ENCODE measurements at places on chromosomes 3 and 15.

- DNase-seq = no peak
Observed at GRCh38 chr3:2568156-2568555, 469.5 kb downstream of the CNTN4 start.

GRCh38 chr3:120172070-120172469 lies 77.8 kb upstream of the GSK3B start:
- no peak for DNase-seq

DNA sequence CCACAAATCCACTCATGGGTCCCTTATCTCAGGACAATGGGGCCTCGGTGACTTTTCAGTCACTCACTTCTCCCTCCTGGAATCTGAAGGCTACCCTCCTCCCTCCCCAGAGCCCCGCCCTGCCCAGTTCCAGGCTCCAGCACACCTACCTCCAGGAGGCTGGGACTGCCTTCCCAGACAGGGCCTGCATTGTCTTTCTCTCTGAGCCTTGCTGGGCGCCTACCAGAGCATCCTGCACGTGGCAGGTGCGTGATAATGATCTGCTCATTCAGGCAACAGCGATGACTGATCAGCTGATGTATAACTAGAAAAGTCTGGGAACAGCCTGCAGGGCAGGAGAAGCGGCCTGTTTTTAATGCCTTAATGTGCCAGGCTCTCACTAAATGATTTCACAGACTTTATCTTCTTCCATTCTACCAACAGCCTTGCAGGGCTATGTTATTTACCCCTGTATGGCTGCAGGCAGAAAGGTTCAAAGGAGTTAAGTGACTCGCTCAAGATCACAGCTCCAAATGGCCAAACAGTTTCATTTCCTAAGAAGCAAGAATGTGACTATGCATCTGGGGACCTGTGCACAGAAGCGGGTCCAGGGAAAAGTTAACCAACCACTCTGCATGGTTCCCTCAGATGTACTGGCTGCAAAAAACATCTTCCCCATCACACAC lies 6.3 kb downstream of the ADAMTS17 start:
- no peak for DNase-seq

DNA sequence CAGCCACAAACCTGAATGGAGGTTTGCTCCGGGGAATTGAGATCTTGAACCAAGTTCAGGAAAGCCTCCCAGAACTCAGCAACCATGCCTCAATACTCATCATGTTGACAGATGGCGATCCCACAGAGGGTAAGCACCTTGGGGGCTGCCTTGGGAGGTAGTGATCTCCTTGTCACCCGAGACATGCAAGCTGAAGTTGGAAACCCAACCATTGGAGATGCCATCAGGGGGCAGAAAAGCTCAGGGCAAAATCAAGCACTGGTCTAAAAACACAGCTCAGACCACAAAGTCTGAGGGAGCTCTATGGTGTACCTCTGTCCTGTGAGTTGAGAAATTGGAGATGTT lies 5.8 kb downstream of the ITIH1 start:
- no peak for DNase-seq

DNA sequence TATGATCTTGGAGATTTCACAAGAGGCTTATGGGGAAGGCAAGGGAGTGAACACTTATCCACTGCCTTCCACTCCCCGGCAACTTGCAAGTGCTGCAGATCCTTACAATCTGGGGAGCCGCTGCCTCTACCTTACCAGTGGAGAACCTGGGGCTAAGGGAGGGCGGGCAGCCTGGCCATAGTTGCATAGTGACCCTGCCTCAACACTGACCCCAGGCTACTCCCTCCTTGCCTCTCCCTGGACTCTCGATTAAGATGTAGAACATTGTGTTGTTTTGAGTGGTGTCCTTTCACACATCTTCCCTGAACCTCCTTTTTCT lies 30.6 kb downstream of the SLC6A11 start:
- DNase-seq = no peak

GRCh38 chr3:124786511-124787241 lies 56.4 kb downstream of the UMPS start:
- DNase-seq = no peak

DNA sequence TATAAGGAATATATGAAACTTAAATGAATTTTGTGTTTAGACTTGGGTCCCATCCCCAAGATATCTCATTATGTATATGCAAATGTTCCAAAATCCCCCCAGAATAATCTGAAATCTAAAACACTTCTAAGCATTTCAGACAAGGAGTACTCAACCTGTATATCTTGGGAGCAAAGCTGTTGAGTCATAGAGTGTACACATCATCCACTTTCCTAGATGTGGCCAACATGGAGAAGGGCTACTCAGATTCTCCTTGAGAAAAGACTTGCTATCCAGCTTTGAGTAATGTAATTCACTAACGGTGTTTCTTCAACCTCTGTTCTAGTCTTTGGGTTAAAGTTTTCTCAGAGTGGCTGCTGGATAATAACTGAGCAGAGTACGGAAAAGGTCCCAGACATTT lies 215.5 kb upstream of the POU1F1 start:
- DNase-seq = no peak

DNA sequence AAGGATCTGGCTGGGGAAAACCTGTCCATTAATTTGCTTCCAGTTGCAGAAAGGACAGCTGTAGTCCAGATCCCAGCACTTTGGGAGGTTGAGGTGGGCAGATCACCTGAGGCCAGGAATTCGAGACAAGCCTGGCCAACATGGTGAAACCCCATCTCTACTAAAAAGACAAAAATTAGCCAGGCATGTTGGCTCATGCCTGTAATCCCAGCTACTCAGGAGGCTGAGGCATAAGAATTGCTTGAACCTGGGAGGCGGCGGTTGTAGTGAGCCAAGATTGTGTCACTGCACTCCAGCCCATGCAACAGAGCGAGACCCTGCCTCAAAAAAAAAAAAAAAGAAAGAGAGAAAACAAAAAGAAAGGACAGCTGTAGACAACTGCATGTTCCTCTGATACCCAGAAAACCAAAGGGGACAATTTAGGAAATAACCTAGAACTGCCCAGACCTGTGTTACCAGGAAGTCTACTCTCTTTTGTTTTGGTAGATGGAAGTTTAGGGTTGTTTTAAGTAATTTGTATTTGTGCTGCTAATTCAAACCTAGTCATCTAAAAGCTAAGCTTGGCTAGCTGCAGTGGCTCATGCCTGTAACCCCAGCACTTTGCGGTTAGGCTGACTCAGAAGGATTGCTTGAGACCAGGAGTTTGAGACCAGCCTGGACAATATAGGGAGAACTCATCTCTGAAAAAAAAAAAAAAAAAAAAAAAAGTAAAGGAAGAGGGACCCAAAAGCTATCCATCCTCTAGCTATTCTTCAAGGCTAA lies 22.7 kb downstream of the EXD1 start:
- peak; percentile 84 for DNase-seq

GRCh38 chr3:27022096-27022761 lies 347.0 kb downstream of the NEK10 start:
- no peak for DNase-seq

GRCh38 chr3:112293368-112294321 lies at the start of gene SLC9C1:
TSS of gene SLC9C1 (minus strand) at chr3:112294216. CDS start at chr3:112286791, 7,425 bp downstream.
- DNase-seq = peak; percentile 60

DNA sequence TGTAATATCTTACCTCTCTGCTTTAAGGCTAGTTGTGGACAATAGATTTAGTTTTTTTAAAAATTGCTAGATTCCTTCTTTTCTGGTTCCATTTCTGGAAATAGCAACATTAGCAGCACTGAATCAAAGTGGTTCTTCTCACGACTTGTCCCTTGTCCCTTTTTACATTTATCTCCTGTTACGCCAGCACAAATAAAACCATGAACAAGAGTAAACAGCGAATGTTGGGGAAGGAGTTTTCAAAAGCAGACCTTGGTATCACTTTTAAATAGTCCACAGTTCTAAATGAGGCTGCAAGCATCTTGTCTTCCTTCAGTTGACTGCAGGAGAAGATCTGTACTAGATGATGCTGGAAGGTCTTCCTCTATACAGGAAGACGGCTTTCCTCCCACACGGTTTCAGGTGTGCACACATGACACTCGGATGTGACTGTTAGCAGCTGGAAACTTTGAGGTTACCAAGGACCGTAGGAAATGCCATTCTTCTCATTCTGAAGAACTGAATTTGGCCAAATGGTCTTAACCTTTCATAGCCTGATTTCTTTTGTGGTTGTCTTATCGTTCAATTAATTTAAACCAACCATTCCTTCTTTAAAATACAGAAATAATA lies 251.0 kb upstream of the ICE2 start:
- DNase-seq = no peak

- peak; percentile 49 for DNase-seq
Observed at GRCh38 chr3:14329116-14329830, 73.1 kb upstream of the SLC6A6 start.

DNA sequence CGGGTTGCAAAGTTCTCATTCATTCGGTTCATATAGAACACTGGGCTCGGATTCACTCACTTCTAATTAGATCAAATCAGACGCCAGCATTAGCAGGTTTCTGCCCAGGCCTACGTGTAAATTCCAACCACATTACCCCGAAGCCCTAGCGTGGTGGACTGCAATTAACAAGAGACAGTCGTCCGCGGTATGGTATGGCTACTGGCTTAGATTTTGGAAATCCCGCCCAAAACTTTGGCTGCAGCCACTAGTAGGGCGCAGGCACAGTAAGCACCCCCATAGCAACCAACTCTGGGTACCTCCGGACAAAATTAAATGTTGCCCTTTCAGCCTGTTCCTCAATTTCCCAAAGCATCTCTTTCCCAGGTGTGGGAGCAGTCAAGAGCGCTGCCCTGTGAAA lies 771 bp downstream of the RARRES1 start:
- no peak for DNase-seq

DNA sequence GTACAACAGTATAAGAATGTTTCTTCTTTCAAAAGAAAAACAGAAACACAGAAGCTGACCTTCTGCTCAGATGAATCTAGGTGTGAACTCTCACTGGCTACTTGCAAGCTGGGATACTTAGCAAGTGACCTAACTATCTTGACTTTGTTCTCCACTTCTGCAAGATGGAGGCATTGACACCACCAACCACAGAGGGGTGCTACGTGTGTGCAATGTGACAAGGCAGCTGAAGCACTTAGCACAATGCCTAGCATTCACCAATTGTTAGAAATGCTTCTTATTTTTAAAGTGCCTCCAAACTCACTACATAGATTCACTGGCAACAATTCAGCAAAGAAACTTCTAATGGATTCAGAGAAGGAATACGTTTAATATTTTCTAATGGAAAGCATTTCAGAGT lies 331.4 kb upstream of the WNT5A start:
- DNase-seq = no peak

GRCh38 chr15:70516408-70517193 lies 246.8 kb downstream of the UACA start:
- no peak for DNase-seq

- peak; percentile 43 for DNase-seq
Observed at GRCh38 chr15:28125673-28126651, 26.8 kb upstream of the OCA2 start.

GRCh38 chr3:163692494-163692893 lies 1385.8 kb downstream of the SI start:
- no peak for DNase-seq

DNA sequence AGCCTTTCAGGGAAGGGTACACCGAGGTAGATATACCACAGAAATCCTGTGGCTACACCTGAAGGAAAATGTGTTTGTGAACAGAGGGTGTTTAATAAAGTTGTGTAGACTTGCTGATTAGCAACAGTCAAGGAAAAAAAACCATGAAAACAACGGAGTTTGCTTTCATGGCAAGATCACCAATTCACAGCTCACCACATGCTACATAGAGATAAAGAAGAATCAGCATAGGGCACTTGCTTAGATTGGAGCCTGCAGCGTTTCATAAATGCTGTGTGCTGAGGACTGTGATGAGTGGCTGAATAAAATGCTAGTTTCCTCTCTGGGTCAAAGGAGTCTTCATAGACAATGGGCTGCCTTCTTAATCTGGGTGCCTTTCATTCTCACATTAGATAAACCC lies 257.6 kb downstream of the SLC9A9 start:
- DNase-seq = no peak

DNA sequence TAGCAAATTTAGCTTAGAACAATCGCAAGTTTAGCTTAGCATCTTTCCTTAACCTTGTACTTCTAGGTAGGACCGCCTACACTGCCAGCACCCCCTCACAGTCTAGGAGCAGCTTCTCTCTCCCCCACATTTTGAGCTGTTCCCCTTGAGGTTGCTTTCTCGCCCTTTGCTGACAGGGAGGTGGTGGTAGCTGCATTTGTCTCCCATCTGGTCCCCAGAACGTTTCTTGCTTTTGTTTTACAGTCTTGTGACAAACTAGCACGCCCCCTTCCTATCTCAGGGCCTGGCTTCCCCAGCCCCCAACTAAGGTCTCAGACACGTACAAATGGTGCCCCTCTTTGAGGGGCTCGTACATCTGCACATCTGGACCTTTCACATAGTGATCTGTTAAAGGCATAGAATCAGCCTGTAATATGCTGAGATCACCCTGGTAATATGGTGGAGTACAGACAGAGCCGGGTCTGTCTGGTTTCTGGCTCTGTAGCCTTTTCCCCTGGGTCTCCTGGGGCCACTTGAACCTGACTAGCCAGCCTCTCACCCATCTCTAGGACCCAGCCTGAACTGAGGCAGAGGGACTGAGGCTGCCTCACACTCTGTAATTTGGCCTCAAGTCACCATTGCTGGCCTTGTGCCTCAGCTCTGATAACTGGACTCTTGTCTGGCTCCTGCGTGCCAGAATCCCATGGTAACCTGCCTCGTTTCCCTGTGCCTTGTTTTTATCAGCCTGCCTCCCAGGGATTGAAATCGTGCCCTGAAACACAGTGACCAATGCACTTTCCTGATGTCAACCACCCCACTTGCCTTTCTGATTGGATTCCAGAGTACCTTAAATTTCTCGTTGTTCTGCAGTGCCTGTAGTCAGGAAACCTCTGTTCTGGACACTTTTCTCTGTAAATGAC lies 27.7 kb downstream of the CRTC3 start:
- no peak for DNase-seq

GRCh38 chr15:31216215-31216911 lies 110.3 kb upstream of the KLF13 start:
- peak; percentile 71 for DNase-seq

DNA sequence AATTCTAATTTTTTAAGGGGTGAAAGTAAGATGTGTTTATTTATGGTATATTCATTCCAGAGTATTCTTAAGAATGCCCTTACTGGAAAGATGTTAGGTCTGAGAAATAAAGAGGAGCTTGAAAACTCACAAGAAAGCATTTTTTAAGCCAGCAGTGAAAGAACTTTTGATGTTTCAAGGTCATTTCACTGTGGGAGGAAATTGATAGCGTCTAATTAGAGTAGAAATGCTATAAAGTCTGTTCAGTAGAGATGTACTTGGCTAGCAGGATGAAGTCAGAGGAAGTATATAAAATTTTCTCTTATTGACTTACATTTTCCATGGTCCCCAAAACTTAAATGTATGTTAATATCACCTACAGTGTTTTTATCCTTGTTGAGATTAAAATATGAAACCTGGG lies 354.6 kb downstream of the CNTN6 start:
- DNase-seq = no peak

- no peak for DNase-seq
Observed at GRCh38 chr3:183839751-183840150, 14.4 kb upstream of the MAP6D1 start.

All from H4 (cell line).